ENCODE measurements at places on chromosomes 11 and 22.

DNA sequence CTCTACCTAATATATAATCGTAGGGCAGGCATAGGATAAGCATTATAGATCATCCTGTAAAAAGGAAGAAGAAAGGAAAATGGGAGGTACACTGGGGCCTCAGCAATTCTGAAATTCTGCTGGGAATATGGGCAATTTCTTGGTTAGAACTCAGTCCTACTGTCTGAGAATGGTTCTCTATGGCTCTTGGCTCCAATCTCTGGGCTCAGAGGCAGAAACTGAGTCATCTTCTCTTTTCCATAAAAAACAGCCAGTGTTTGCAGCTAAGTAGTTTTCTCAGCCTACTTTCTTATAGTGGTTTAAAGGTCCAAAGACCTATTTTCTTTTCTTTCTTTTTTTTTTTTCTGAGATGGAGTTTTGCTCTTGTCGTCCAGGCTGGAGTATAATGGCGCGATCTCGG, 135.8 kb upstream of the ZBED5 start:
- DNase-seq: no peak

DNA sequence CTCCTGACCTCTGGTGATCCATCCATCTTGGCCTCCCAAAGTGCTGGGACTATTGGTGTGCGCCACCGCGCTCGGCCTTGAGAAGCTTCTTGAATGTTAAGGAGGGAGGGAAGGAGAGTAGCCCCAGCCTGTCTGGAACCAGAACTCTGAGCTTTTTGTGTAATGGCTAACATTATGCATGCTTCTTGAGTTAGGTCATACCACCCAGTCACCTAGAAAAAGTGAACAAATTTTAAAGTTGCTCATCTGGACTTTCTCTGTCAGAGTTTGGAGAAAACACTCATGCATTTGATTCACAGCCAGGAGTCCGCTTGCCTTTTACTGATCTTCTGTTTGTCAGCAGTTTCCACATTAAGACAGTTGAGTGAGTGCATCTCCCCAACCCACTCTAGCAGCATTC, 82.1 kb downstream of the PPP6R3 start:
- DNase-seq: peak; percentile 86

GRCh38 chr11:83540112-83540675, 254.0 kb upstream of the CCDC90B start:
- DNase-seq: no peak

DNA sequence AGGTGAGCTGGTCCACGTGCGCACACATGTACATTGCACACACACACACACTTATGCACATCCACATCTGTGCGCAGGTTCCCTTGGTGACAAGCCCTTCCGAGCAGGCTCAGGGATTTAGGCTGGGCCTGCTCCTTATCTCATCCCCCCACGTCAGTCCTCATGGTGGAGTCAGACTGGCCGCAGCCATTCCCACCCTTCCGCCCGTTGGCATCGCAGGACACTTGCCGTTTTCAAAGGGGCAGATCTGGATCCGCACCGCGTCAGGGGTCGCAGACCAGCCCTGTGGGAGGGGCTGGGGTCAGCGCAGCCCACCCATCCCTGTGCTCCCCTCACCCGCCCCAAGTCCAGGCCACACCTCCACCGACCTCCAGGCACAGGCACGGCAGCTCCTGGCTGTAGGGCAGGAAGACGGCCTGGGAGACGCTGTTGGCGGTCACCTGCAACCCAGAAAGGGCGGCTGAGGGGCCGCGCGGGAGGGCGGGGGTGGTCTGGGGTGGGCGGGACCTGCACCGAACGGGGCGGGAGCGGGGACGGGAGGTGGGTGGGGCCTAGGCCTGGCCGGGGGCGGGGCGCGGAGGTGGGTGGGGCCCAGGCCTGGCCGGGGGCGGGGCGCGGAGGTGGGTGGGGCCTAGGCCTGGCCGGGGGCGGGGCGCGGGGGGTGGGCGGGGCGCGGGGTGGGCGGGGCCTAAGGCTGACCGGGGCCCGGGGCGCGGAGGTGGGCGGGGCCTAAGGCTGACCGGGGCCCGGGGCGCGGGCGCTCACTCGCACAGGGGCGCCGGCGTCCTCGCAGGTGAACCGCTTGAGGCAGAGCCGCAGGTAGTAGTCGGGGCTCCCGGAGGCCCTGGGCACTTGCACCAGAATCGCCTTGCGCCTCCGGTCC, 13.3 kb downstream of the IL17REL start:
- DNase-seq: no peak

DNA sequence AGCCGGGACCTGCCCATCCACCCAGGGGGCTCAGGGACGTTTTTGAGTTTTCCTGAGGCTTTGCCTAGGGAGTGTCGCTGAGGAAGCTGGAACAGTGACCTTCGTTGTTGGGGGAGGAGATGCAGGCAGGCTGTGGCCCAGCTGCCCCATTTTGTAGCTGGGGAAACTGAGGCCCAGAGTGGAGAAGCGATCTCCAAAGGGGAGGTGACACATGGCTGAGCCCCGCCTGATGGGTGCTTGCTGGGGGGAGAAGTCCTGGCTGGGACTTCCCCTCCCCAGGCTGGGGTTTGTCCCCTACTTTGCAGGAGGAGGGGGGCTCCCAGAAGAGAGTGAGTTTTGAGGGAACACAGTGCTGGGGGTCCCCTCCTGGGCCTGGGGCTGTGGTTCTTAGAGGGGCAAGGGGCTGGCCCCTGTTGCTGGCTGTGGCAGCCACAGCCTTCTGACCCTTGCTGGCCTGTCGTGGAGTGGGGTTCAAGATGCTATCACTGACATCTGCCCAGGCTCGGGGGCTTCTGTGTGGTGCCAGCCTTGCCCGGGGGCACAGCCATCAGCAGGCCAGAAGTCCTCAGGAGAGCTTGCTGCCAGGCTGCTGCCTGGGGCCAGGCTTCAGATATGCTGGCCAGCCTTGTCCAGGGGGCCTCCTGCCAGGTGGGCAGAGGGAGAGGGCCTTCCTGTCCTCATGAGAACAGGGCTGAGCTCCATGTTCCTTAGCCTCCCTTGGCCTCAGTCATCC, 21.4 kb downstream of the KCNQ1 start:
- no peak for DNase-seq

- DNase-seq: no peak
These were observed 25.0 kb upstream of the KRTAP5-7 start for GRCh38 chr11:71502026-71502425.

DNA sequence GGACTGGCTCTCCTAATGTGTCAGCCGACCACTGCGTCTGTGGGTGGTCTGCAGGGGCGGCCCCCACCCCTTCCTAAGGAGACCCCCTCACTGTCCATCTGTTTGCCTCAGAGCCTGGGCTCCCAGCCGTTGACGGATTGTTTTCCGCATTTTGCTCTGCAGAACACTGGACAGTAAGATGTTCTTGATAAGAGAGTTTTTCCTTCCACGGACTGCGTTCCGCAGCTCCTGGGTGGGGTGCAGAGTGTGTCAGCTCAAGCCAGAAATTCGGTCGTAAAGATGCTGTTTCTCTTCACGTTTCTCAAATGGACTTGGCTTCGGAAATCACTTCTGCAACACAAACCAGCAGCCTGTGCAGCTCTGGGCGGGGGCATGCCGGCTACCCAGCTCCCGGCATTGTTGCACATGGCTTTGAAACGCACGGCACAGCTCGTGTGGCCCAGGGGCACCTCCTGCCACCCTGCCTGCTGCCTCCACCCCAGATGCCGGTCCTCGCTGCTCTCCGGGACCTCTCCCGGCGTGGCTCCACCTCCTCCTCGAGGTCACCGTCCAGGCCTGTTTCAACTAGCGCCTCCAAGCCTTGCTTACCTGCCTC, 2.9 kb upstream of the MRGPRG start:
- DNase-seq: no peak

DNA sequence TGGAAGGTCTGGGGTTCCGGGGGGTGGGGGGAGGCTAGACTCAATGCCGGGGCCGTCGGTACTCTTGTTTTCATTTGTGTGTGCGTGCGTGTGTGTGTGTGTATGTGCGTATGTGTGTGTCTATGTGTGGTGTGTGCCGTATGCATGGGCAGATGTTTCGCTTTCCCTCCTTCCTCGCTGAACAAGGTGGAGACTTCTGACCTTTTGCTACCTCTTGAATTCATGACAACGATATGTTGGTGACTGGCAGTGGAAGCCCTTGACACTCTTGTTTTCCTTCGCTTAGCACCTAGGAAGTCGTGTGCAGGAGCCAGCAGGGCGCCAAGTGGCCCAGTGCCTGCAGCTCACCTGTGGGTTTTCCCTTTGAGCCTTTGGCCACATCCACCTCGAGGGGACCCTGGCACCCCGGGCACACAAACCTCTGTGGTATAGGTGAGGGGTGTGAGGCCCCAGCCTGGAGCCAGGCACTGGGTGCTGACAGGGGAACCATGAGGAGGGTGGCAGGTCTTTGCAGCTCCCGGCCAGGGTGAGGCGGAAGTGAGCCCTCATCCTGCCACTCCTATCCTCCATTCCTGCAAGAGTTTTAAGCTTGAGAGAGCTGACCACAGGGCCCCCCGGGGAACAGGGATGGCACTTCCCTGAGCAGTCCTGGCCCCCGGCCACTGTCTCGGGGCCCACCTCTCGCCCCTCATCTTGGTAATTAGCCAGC, 19.3 kb upstream of the TMEM191C start:
- no peak for DNase-seq

GRCh38 chr11:117809236-117810055, 12.4 kb upstream of the DSCAML1 start:
- DNase-seq: no peak

- no peak for DNase-seq
These were observed 131.9 kb upstream of the MTNR1B start for GRCh38 chr11:92837595-92837994.

- no peak for DNase-seq
These were observed 74.7 kb upstream of the C11orf87 start for GRCh38 chr11:109347304-109347703.

DNA sequence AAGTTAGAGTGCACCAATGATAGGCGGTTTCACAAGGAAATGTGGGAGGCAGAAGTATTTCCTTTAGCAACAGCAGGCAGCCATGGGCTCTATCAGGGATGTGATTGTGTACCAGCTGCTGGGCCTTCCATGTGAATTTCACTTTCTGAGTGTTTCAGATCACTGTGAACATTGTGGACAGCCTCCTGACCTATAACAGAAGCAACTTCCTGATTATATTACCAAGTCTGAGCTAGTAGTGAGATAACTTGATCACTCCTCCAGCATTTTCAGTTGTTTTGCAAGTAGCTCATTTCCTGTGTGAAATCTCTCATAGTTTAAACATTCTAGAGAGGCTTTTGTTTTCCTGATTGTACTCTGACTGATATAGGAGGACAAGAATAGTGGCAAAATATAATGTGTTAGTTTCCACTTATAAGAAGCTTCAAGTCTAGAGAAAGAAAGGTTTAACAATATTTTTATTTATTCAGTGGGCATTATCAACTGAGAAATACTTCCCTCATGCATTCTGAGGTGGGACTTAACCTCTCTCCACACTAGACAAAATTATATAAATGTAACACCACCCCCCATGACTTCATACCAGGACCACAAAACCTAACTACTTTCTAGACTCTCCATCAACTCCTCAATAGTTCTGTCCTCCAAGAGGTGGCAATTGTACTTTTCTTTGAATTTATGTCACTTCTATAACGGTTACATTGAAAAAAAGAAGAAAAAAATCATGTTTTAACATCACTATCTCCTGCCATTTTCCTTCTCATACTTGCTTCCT, 184.2 kb upstream of the LUZP2 start:
- no peak for DNase-seq

DNA sequence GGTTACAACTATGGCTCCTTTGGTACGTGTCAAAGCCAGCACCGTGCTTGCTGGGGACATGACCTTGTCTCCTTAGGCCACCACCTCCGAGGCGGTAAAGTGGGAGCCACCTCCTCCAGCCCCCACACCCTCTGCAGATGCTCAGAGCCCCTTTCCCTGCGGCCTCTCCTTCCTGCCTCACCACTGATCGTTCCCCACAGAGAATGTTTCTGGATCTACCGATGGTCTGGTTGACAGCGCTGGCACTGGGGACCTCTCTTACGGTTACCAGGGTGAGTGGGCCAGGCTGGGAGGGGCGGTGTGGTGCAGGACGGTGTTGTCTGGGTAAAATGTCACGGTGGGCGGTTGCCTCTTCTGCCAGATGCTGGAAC, 8.9 kb downstream of the SIDT2 start:
- DNase-seq: no peak

DNA sequence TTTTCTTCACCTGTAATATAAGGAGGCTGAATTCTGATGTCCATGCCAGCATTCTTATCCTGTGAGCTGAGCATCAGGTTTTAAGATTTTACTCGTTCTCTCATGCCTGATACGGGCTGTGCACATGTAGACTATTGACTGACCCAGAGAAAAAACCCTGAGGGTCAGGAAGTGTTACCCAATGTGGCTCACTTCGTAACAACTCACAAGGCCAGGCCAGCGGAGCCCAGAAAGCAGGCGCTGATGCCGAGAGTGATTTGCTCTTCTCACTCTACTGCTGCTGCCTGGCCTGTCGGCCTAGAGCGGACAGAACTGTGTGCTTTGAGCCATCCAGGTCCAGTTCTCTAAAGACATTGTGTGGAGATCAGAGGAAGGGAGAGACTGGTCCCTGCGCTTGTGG, 10.8 kb downstream of the THYN1 start:
- no peak for DNase-seq

DNA sequence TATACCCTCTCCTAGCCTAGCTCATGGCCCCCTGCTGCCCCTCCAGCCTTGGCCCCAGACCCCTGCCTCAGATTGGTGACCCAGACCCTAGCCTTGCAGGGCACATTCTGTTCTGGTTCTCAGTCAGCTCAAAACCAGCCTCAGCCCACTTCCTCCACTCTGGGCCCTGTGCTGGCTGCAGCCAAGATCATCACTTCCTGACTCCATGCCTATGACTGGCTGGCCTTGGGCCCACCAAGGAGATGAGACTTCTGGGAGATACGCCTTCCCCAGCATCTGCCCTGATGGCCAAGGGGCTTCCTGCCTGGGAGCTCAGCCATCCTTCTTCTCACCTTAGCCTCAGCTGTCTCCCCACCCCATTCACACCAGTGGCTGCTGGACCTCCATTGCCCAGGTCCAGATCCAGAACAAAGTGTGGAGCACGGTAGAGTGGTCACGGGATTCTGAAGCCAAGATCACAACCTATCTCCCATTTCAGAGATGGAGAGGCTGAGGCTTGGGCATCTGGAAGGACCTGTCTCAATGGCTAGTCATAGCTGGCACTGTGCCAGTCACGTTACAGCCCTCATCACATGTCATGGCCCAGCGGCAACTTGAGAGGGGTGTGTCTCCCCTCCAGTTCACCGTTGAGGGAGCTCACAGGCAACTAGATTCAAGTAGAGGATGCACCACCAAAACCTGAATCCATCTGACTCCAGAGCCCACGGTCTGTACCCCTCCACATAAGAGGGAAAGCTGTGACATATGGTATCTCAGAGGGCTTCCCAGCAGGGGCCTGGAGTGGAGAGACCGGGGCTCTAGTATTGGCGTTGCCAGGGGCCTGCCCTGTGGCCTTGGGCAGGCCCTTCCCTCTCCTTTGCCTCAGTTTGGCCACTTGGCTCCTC, 43.0 kb upstream of the KLHL35 start:
- DNase-seq: no peak

- no peak for DNase-seq
These were observed 29.1 kb upstream of the TXNRD2 start for GRCh38 chr22:19970479-19971275.

- no peak for DNase-seq
These were observed 12.3 kb upstream of the OR56A3 start for GRCh38 chr11:5929571-5930368.
